ENCODE measurements at places on chromosomes 2 and 18. TPM values are rescaled to one million over a fixed set of nuclear protein-coding genes. Genes with fewer than 3 reads are reported as not detected.
A peak's percentile ranks its signal among the peaks of the same experiment; 100 is the strongest.

Gene GPR45
- not detected for total RNA-seq

Gene OR6B3
- not detected for total RNA-seq

Gene SUCLG1
- 91.9 TPM for total RNA-seq

Gene NAT8
- not detected for total RNA-seq

Gene PAX8
- total RNA-seq, result 5.4 TPM

- no peak for DNase-seq
Observed at GRCh38 chr2:27914041-27914804, 23.7 kb downstream of the BABAM2 start.

DNA sequence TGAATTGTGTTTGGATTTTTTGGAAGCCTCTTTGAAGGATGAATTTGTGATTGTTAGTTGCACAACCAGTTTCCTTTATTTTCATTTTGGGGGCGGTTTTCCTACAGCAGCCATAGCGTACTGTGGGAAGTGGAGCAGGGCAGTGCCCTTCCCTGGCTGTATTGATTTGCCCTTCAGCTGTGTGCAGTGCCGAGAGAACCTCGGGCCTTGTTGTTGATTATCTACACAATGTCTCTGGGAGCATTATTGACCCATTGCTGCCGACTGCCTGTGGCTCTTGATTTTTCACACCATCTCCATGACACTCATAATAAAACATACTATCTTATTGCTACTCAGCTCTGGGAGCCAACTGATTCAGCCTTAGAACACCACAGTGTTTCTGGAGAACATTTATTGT, 162.2 kb upstream of the BOD1L2 start:
- DNase-seq, result no peak

GRCh38 chr2:113857464-113857863, 32.4 kb upstream of the ACTR3 start:
- no peak for DNase-seq

GRCh38 chr2:201016859-201017258, 53.4 kb upstream of the ORC2 start:
- no peak for DNase-seq

DNA sequence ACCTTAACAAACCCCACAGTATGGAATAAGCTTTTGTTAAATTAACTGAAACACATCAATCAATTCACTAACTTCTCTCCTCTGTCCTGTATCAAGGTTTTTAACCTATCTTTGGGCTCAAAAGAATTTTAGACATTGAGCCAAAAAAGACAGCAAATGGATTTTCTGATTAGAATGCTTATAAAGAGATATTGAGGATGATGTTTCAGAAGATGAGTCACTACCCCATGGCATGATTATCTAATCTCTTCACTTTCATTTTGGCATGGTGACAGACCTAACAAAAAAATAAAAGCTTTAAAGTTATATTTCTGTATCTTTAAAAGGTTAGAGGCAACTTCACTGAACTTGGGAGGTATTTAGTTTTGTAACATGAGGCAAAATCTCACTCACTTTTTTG, 55.5 kb downstream of the SGPP2 start:
- peak; percentile 52 for DNase-seq

DNA sequence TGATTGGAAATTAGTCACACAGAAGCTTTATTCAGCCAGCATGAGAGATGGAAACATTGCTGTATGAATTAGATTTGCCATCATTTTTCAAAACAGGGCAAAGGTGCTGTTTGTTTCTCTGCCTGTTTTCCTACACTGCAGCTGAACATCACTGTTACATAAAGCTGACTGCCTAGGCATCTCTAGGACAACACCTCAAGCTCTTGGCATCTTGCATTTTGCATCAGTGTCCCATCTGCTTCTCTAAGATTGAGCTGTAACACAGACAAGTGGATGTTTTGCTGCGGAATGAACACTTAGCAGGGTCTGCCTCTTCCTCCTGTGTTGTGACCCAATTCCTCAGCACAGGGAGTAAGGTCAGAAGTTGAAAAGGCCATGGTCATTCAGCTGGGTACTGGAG, 4.9 kb downstream of the CCT7 start:
- DNase-seq, result no peak

- DNase-seq, result no peak
Observed at GRCh38 chr2:76985387-76986136, 536.6 kb downstream of the LRRTM4 start.

DNA sequence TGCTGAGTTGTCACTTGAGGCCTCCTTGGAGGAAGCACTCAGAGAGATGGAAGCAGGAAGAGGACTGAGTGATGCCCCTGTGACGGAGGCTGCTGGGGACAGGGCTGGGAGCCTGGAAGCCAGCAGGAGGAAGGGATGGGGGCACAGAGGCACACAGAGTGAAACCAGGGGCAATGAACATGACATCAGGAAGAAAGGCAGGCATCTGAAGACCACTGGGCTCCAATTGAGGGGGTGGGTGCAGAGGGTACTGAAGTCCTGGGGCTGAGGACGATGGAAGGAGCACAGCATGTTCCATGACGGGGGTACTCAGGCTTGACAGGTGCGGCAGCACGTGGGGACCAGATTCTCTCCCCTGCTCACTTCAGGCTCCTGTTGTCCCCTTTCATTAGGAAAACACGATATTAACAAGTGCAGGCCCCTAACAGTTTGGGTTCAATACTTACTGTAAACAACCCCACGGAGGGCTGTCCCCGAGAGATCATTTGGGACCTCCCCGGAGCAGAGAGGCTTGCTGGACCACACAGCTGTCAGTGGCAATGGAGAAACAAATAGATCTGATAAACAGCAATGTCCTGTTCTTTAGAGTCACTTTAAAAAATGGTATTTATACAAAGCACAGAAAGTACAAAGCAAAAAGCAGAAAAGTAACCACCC, 8.7 kb downstream of the INPP5D start:
- DNase-seq, result no peak

DNA sequence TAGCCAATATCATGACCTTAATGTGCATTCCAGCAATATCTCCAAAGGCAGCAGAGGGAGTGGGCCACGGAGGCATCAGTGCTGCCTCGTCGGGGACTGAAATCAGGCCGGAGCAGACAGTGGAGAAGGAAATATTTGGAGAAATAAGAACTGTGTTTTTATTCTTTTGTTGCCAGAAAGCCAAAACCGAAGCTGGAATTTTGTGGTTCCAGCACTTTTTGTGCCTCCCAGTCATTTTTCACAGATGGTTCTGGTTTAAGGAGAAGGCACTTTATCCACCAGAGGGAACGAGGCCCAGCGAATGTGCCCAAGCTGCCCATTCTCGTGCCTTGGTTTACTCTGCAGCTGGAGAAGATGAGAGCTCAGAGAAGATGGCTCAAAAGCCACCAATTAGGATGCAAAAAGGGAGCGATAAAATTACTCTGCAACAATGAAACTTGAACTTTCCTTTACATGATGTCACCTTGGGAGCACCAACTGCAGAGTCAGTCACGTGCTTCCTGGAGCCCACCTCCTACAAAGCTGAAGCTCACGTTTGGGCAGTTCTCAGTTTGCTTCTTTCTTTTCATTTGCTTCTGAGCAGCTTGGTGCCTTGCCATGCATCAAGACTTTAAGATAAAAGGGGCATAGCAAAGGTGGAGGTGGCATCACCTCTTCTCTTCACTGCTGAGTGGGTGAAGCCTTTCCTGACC, 288.7 kb downstream of the LPIN1 start:
- peak; percentile 75 for DNase-seq

DNA sequence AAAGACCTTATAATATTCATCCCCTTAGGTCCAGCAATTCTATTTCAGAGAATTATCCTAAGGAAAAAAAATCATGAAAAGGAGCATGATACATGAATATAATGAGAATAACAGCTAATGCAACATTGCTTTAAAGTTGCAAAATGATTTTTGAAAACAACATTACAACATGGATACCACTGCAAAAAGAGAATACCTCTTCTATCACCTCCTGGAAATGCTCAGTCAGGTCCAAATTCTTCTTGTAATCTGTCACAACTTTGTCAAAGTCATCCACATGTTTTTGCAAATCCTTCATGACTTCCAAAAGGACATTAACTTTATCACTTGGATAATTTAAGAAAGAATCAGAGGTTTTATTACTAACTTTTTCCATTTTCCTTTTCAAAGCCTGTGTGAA, 47.9 kb upstream of the TTN start:
- DNase-seq, result no peak

GRCh38 chr2:128275498-128276045, 43.1 kb downstream of the HS6ST1 start:
- DNase-seq, result no peak
